ENCODE measurements at places on chromosomes 13 and 19.

DNA sequence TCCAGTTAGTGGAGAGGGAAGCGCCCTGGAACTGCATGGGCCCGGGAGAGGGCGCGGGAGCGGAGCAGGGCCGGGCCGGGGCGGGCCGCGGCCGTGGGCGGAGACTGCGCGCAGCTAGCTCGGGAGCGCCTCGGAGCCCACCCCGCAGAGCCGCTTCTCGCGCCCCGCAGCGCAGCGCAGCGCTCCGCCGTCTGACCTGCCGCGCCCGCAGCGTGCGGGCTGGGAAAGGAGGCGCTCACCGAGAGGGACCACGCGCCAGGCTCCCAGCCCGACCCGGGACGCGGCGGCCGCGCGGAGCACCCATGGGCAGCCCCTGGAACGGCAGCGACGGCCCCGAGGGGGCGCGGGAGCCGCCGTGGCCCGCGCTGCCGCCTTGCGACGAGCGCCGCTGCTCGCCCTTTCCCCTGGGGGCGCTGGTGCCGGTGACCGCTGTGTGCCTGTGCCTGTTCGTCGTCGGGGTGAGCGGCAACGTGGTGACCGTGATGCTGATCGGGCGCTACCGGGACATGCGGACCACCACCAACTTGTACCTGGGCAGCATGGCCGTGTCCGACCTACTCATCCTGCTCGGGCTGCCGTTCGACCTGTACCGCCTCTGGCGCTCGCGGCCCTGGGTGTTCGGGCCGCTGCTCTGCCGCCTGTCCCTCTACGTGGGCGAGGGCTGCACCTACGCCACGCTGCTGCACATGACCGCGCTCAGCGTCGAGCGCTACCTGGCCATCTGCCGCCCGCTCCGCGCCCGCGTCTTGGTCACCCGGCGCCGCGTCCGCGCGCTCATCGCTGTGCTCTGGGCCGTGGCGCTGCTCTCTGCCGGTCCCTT lies at the start of gene MLNR:
Gene MLNR, plus strand, starts transcription at position 303 of the 820 bp plus-strand sequence. Its CDS starts 0 bp downstream, at position 303.
- no peak for DNase-seq

- DNase-seq, result peak; percentile 72
Observed at GRCh38 chr19:34173193-34173956, 1.1 kb downstream of the LSM14A start.

DNA sequence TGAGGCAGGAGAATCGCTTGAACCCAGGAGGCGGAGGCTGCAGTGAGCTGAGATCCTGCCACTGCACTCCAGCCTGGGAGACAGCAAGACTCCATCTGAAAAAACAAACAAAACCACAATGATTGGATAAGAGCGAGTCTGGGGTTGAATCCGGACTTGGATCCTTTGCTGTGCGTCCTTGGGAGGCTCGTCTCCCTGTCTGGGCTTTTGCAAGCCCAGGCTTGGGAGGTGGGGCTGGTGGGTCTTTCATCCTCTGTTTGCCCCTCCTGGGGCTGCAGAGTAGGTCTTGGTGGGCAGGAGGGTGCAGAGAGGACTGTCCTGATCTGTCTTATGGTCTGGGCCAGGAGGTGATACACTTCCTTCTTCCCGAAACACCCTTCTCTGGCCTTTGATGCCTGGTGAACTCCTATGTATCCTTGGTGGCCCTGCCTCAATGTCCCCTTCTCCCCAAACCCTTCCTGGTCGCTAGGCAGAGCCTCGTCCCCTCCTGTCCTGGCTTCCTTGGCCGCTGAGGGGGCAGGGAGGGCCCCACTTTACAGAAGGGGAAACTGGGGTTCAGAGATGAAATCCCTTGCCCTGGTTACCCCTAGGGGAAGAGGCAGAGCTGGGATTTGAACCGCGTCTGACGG lies 16.8 kb downstream of the PALM start:
- no peak for DNase-seq

DNA sequence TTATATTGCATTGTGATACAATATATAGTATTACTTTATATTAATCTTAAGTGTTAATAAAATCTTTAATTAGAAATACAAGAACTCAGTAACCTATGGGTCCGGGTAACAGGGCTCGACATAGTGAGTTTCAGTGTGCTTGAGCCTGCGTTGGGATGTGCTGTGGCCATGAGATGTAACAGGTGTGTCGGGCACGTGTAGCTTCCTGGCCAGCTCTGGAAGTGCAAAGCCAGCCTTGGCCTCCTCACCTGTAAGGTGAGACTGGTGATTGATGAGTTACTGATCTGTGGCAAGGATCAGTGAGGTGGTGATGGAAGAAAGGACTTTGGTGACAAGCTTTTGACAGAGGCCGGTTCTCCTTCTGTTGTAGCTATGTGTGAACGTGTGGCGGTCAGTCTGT lies 19.2 kb downstream of the ATP4B start:
- no peak for DNase-seq

- DNase-seq, result no peak
Observed at GRCh38 chr19:51325161-51325976, 13.9 kb downstream of the IGLON5 start.

- no peak for DNase-seq
Observed at GRCh38 chr19:14381689-14382474, 638 bp downstream of the ADGRE5 start.

GRCh38 chr13:81017513-81018152 lies 676.7 kb upstream of the SPRY2 start:
- DNase-seq, result peak; percentile 76

- no peak for DNase-seq
Observed at GRCh38 chr13:32114284-32114950, 82.8 kb downstream of the FRY start.

DNA sequence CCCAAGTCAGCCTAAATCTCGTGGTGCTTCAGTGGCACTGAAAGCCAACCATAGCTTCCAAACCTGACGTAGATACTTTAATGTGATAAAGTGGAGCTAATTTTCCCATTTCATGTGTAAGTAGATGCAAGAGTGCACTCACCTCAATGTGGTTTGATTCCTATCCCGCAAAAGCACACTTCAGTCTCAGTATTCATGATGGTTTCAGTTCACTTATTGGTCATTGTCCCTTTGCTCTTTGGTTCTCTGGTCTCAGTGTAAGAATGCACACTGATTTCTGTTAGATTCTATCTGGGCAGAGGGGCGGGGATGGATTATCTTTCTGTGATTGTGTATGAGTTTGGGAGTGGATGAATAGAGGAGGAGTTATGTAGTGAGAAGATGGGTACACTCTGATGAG lies 340.6 kb downstream of the KCNRG start:
- DNase-seq, result no peak

GRCh38 chr19:31346184-31347059 lies 2.8 kb downstream of the TSHZ3 start:
- no peak for DNase-seq

Data from choroid plexus epithelial cell (primary cell).